Neural progenitor cell (in vitro differentiated cells): ENCODE measurements at places on chromosomes 11 and 22.

GRCh38 chr22:49322231-49322630, 505.4 kb downstream of the BRD1 start:
- DNase-seq, result no peak

GRCh38 chr11:40286137-40286536, 1173.3 kb downstream of the LRRC4C start:
- no peak for DNase-seq

GRCh38 chr22:41780746-41781505, 19.6 kb upstream of the CCDC134 start:
- DNase-seq, result no peak

GRCh38 chr22:17339095-17339693, 30.1 kb upstream of the CECR2 start:
- DNase-seq, result no peak

DNA sequence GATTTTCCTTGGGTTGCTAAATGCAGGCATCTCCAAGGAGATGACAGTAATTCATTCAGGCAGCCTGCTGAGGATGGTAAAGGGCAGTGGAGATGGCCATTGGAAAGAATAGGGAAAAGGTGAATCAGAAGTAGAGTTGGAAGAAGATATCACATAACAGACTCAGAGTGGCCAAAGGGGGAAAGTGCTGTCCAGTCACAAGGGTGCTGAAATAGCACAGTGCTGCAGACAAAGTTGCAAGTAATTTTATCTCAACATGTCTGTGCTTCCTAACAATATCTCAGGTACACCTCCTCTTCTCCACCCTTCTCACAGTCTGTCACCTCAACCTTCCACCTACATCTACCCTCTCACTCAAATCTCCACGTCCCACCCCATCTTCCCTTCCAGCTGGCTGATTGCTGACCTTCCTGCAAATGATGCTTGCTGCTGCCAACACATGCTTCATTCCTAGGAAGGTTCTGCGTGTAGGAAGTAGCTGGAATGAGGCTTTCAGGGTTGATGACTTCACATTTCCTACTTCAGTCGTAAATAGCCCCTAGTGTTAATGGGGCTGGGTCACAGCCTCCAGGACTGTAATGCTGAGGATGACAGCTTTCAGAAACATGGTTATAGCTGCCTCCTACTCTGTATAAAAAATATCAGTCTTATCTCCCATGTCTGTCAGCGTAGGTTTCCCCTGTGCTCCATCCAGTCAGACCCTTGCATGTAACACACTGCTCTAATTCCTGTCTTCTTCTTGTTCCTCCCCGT, 123.9 kb downstream of the CTNND1 start:
- DNase-seq, result peak; percentile 52

DNA sequence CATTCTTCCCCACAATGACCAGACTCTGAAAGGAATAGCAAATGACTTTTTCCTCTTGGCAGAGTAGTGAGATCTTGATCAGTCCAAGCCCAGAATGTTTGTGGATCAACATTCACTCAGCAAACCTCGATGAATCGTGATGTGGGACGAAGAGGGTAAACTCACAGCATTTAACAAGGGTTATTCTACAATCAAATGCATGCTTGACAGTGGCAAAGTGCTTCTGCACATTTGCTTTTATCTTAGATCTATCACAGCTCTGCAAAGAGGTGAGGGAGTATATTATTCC, 31.8 kb downstream of the TMPRSS5 start:
- no peak for DNase-seq

GRCh38 chr11:35165423-35166368, 26.7 kb downstream of the CD44 start:
- DNase-seq, result peak; percentile 45

- DNase-seq, result peak; percentile 85
Observed at GRCh38 chr11:84714316-84714780, 912.8 kb downstream of the DLG2 start.

DNA sequence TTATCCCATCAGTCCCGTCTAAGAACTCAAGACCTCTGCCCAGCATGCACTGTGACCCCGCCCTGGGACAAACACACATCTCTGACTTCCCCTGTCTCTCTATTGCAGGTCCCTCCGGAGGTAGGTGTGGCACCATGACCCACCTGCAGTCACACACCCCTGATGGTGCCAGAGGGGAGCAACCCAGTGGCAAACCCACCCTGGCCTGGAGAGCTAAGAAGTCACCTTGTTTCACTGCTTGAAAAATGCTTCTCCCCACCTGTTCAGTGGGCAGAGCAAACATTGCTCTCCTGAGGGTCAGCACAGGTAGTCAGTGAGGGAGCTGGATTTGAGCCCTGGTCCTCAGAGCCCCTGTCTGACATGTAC, 23.9 kb downstream of the CAPN1 start:
- no peak for DNase-seq

DNA sequence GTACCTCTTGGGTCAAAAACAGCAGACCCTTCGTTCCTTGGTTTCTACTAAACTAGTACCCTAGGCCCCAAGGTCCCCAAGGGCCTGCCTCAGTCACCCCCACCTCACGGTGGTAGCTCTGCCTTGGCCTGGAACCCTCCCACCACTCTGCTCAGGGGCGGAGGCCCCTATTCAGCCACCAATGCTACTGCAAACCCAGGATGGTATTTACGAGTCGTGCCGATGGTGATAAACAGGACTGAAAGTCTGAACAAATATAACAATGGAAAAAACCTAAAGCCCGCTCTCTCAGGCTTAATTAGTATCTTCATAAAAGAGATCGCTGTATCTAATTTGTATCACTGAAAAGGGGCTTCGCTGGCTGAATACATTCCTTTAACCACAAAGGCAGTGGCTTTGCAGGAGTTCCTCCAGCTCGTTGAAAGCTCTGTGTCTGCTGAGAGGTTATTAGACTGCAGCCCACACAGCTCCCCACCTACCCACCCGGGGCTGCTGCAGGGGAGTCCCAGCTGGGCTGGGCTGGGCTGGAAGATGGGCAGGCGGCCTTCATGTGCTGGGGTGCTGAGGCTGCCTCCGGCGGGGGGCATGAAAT, 15.2 kb downstream of the SHISAL1 start:
- DNase-seq, result peak; percentile 85

- DNase-seq, result peak; percentile 95
Observed at GRCh38 chr11:73308961-73309919, 1.2 kb downstream of the ARHGEF17 start.

DNA sequence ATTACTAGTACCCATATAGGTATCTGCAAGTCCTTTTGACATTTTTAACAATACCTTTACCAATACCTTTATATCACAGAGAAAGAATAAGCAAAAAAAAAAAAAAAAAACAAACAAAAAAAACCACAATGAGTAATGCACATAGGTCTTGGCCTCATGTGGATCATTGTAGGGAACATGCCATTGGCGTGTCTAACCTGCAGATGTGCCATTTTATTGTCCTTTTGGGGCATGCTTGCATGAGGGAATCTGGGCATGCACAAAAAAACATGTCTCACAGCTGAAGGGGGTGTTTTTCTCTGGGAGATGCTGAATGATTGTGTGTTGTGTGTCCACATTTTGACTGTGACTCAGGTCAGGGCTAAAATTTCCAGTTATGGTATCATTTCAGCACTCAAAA, 361.6 kb downstream of the GUCY1A2 start:
- DNase-seq, result no peak

GRCh38 chr11:20926799-20927540, 257.6 kb downstream of the NELL1 start:
- DNase-seq, result no peak

DNA sequence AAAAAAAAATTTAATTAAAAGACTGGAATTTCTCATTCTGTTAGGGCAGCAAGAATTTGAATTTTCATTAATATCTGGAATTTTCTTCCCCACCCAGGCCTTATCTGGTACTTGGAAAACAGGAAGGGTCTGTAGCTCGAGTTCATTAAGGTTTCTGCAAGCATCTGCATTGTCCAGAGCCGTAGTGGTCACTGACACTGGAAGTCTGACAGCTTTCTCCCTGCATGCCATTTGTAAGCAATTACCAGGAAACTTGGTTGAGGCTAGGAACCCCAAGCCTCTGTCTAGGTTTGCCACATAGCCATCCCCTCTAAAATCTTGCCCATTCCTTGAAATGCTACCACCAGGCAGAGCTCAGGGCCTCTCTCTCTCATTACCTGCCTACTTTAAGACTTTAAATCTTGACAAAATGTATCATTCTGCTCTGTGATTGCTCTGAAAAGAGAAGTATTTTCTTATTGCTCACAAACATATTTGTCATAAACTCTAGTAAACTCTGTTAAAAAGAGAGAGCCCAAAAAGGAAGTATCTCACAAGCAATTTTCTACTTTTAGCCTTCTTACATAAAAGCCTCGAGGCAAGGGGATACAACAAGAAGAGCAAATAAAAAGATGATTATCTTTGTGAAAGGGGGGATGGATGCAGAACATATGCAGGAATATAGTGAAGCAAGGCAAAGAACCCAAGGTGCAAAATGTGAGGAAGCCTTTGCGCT, 5.5 kb upstream of the PGM2L1 start:
- DNase-seq, result no peak

DNA sequence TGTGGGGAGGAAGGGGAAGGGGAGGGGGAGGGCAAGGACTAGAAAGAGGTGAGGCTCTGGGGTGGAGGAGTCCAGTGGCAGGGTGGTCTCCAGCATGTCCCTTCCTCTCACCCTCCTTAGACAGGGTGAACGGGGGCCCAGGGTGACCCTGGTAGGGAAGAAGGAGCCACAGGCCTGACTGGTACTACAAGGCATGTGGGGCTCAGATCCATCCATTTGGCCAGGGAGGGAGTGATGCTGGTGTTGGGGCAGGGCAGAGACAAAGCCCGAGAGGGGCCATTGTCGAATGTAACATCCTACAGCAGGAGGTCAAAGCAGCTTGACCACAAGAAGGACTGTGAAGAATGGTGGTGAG, 69.0 kb upstream of the SHISAL1 start:
- no peak for DNase-seq

DNA sequence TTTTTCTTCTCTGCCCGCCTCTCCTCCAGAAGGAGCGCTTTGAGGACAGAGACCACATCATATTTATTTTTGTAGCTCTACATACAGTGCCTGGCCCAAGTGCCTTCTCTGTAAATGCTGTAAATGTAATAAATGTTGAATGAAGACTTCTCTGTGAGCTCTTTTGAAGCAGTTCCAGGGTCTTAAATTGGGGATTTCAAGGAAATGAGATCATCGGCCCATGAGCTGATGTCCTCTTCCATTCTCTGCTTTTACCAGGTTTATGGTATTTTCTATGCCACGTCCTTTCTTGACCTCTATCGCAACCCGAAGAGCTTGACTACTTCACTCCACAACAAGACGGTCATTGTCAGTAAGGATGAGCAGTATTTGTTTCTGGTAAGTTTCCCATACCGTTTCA, 165.7 kb upstream of the SORL1-AS1 start:
- no peak for DNase-seq

GRCh38 chr11:116505298-116506262, 267.2 kb downstream of the BUD13 start:
- DNase-seq, result no peak

GRCh38 chr22:19358195-19358594, 66.7 kb upstream of the CLTCL1 start:
- no peak for DNase-seq

- DNase-seq, result no peak
Observed at GRCh38 chr11:33290319-33290718, 33.1 kb downstream of the HIPK3 start.

GRCh38 chr11:2436521-2437031, 7.7 kb downstream of the TRPM5 start:
- DNase-seq, result no peak

DNA sequence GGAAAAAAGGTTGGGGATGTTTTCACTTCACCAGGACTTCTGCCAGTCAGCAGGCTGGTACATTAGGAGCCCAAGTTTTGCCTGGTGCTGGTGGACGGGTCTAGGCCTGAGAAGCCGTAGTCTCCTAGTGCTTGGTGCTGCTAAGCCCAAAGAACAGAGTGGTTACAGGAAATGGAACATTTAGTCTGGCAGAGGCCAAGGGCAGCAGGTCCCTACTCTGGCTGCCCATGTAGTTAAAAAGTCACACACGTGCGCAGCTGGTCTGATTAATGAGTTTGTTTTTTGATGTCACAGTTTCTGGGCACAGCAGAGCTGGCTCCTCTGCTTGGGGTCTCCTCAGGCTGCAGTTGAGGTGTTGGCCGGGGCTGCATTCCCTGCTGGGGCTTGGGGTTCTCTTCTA, 20.6 kb downstream of the BCR start:
- DNase-seq, result no peak

DNA sequence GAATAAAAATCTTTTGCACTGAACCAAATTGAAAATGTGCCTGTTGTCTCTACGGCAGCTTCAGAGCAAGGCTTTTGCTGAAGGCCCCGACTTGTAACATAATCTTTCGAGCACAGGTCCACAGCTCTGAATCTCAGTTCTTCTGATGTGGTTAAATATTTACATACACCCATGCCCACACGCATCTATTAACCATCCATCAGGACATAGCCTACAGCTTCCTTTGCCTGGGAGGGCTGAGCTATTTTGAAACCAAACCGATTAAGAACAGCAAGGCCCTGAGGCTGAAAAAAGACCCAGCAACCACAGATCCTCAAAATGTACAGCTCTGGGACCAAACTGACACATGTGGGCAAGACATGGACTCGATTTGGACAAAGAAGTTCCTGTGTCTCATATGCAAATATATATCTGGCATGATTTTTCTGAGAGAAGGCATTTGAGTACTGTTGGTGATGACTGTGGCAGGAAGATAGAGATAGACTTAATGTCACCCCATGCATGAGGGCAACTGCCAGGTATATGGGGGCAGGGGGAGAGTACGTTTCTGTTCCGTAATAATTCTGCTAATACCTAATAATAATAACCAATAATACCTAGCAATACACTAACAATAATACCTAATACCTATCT, 322.7 kb upstream of the PLET1 start:
- no peak for DNase-seq

GRCh38 chr11:18748766-18749365, 22.9 kb upstream of the IGSF22 start:
- no peak for DNase-seq

GRCh38 chr22:20305894-20306645, 13.8 kb downstream of the DGCR6L start:
- DNase-seq, result no peak

- no peak for DNase-seq
Observed at GRCh38 chr11:129702410-129703398, 112.9 kb upstream of the TMEM45B start.

GRCh38 chr11:28466506-28466905, 358.3 kb downstream of the METTL15 start:
- DNase-seq, result no peak

- no peak for DNase-seq
Observed at GRCh38 chr22:20656902-20657836, 116.7 kb upstream of the SERPIND1 start.

DNA sequence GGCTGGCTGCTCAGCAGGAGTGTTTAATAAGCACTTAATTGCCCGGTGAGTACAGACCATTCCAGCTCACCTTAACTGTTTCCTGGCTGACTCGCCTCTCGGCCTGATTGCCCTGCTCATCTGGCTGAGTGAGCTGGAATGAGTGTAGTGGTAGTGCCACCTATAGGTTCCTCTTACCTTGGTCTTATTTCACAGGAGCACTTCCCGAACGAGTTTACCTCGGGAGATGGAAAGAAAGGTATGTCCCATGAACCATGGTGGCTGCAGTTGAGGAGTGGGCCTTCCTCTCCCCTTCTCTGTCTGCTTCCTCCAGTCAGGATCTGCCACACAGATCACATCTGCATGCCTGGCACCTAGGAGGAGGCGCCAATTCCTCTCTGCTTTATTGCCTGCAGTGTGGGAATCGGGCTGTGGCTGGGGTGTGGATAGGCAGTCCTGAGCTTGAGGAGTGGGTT, 26.7 kb downstream of the UPB1 start:
- peak; percentile 75 for DNase-seq
